Astrocyte of the spinal cord (primary cell): ENCODE measurements at places on chromosomes 12 and 14.

GRCh38 chr12:69343357-69343756 is 4.8 kb upstream of the LYZ start:
- DNase-seq, result no peak

- no peak for DNase-seq
Observed at GRCh38 chr12:94952325-94952724, 51.2 kb downstream of the NDUFA12 start.

DNA sequence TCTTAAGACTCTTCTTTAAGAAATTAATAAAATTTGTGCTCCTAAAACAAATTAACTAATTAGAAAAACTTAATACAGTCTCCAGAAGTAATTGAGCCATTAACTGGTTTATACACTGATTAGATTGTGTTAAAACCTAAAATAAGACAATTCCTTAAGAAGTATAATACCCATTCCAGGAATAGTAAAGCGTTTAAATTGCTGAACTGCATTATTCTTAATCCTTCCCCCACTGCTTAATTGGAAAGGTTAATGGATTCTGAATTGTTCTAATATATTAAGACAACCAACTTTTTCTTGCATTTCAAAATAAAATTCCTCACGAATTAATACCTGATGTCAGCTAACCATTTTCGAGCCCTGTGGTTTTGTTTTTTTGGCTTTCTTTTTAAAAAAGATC is 128.4 kb downstream of the KICS2 start:
- no peak for DNase-seq

DNA sequence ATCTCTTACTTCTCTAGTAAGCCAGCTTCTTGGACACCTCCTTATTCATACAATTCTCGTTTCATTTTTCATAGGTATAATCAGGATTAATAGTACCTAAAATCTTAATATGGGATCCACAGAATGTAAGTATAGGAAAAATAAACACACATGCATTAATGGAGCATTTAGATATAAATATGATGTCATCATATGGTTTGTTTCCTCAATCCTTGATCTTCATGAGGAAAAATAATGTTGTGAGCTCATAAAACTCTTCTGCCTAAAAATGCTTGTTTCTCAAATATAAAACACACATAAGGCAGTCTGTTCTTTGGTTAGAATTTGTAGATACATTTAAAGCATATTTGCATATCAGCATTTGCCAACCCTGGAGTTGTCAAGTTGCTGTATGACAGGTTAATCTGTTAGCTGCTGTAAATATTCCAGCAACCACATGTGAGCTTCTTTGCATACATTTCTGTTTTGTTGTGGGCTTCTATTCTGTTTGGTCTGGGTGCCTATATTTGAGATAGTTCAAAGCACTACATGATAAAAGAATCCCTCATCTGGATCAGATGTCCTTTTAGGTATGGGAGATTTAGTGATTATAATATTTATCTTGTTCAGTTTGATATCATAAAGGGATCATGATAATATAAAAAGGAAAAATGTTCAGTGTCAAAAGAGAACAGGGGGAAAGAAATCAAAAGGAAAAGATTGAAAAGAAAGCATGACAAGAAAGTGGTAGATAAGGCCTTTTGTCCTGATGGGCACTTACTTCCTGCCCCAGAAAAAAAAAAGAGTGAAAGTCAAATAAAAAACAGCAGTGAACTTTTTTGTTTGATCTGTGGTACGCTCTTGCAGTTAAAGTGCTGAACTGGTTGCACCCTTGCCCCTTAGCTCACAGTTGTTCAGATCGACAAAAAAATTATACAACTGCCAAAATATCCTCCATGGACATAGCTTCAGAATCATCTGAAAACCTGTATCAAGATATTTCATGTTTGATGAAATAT is 68.6 kb downstream of the ACSS3 start:
- DNase-seq, result no peak

- DNase-seq, result no peak
Observed at GRCh38 chr12:113797535-113797868, 168.6 kb downstream of the RBM19 start.

DNA sequence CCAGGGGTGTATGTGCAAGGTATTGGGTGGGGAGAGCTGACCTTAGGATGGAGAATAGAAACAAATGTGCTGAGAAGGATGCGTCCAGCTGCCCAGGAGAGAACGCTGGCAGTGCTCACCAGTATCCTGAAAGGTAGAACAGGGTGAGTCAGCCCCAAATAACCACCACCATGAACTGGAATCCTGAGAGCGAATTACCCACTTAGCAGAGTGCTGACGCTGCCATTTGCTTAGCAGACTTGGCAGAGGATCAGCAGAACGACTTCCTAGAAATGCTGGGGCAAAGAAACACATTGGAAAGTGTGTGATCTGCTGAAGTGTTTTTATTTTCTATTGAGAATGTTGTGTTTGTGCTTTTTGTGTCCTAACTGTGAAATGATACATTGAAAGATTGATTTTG is 213.6 kb downstream of the ADGRD1 start:
- no peak for DNase-seq

DNA sequence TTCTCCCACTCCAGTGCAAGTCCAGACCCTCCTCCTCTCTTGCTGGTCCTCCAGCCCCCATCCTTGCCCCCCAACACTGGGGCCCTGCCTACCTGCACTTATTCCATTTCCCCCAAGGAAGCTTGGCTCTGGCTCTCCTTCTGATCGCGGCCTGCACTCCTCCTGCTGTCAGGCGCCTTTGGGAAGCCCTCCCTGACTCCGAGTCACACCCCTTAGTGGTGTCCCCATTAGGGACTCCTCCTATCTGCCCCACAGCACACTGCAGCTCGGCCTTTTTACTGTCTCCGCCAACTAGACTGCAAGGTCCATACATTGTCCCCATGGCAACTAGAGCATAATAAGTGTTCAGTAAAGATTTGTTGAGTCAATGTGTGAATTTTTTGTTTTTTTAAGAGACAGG is 32.9 kb downstream of the FIGNL2 start:
- DNase-seq, result no peak

- no peak for DNase-seq
Observed at GRCh38 chr12:29945904-29946303, 162.2 kb upstream of the TMTC1 start.

DNA sequence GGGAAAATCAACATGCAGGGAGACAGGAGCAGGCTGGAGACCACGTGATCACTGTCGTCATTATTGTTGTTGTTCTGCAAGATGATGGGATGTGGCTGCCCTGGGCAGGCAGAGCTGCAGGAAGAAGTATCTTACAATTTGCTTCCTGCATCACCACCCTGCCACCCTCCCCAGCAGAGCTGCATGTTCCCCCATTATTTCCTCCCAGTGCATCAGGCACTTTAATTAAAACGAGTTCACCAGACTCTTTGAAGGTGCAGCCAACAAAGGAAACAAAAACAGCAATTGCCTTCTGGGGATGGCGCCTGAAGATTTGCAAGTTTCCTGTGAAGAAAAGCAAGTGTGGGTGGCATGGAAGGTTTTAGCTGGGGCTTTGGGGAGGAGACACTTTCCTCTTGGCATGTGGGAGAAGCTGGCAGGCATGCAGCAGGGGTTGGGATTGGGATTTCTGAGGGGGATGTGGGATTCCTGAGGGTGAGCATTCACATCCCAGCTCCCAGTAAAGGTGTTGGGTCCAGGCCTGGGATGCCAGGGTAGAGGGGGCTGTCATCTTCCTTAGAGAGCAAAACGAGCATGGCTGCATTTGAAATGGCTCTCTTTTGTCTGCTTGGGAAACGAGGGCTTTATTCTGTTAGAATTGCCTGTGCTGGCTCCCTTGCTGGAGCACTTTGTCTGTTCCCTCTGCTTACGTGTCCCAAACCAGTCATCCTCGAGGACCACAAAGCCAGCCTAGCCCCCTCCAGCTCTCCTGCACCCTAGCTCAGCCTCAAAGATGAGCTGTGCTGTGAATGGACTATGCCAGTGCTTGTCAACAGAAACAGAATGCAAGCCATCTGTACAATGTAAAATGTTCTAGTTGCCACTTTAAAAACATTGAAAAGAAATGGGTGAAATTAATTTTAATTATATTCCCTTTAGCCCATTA is 11.5 kb upstream of the C14orf132 start:
- no peak for DNase-seq

DNA sequence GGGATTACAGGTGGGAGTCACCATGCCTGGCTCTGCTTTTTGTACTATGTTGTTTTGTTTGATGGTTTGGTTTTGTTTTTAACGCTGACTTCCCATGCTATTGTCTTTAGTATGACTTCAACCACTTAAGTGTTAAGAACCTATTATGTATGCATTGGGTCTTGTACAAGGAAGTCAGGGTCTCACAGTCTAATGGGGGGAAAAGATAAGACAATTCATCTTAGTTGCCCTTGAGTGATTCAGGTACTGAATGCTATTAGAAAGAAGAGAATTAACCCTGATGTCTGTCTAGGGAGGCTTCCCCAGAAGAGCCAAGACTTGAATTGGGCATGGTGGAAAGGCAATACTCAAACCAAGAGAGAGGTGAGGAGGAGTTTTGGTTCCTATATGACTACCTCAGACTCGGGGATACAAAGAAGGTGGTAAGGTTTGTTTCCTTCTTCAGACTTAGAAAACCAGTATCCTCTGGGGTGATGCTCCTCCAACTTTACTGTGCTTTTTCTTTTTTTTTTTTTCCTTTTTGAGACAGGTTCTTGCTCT is 64.6 kb downstream of the SUSD6 start:
- DNase-seq, result no peak

DNA sequence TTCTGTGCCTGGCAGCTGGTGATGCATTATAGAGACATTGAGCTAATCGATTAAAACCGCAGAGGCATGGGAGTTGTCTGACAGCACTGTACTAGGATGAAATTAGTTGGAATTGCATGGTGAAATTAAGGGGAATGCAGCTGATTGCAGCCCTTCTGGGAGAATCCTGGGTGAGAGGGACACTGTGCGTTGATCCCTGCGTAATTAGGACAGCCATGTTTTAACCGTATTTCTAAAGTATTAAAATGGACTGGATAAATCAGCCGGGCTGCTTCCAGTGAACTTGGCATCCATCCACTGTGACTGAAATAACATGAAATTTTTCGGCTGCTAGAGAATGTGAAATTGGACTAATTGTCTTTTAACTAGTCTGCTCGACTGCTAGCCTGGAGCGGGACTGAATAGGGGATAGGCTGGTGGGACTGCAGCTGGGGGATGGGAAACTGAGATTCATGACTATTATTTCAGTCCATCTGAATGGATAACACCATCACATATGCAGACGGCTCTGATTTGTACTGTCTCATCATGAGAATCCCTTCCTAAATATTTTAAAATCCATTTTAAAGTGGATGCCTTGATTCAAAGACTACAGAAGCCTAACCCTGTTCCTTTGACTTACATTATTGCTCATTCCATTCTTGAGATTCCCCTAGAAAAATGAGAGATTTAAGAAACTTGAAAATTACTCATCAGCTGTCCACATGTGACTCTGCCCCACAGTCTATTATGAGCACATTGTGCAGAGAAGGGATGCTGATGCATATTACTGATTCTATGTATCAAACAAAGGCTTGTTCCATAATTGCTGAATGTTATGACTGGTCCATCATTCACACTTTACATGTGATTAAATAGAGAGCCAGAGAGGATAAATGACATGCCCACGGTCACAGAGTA is 343.9 kb downstream of the NPAS3 start:
- DNase-seq, result peak; percentile 6

GRCh38 chr12:65362234-65363031 is 84.0 kb downstream of the MSRB3 start:
- no peak for DNase-seq

DNA sequence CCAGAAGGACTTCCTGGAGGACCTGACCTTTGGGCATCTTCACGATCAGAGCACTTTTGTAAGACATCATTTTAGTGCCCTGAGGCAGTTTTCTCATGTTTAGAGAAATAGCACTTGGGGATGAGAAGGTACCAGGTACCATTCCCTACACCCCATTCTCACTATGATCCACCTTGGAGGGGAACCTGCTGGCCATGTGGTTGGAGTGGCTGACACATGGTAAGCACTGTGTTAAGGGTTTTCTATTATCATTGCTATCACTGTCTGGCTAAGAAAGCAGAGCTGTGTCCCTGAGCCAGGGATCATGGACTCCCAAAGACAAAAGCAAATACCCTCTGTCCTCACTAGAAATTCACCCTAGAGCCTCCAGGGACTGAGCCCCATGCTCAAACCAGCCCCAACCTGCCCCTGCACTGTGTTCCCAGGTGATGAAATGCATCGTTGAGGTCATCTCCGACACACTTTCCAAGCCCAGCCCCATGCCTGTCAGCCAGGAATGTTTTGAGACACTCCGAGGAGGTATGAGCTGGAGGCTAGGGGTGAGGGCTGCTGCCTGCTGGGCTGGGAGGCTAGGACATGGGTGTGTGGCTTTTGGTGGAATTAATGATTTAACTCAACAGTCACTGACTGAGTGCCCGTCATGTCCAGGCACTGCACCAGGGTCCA is 3.4 kb downstream of the CHGA start:
- DNase-seq, result no peak

GRCh38 chr14:43105305-43105704 is 1401.8 kb downstream of the FSCB start:
- DNase-seq, result no peak

DNA sequence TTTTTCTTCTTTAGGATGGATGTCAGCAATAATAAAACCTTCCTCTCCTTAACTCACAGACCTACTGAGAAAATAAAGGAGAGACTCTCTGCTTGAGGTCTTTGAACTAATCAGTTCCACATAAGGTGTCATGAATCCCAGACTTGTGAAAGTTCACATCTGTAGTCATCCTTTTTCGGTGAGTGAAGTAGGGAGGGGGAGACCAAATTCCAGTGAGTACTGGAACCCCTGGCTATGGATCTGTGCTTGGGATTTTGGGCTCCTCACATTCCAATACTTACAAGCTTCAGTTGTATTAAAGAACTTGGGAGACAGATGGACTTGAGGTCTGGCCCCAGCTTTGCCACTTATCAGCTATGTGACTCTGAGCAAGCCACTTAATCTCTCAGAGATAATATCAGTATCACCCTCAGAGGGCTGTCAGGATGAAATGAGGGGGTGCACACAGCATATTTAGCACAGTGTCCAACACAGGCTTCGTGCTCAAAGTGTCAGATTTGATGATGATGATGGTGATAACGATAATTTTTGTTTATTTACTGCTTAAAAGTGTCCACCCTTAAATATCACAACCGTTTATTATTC is 34.8 kb upstream of the APPL2 start:
- DNase-seq, result no peak
